ENCODE measurements at places on chromosomes 7 and 10.

GRCh38 chr10:64463406-64463805 lies 942.2 kb downstream of the REEP3 start:
- DNase-seq = no peak

GRCh38 chr7:131522325-131522930 lies 34.0 kb downstream of the PODXL start:
- no peak for DNase-seq

DNA sequence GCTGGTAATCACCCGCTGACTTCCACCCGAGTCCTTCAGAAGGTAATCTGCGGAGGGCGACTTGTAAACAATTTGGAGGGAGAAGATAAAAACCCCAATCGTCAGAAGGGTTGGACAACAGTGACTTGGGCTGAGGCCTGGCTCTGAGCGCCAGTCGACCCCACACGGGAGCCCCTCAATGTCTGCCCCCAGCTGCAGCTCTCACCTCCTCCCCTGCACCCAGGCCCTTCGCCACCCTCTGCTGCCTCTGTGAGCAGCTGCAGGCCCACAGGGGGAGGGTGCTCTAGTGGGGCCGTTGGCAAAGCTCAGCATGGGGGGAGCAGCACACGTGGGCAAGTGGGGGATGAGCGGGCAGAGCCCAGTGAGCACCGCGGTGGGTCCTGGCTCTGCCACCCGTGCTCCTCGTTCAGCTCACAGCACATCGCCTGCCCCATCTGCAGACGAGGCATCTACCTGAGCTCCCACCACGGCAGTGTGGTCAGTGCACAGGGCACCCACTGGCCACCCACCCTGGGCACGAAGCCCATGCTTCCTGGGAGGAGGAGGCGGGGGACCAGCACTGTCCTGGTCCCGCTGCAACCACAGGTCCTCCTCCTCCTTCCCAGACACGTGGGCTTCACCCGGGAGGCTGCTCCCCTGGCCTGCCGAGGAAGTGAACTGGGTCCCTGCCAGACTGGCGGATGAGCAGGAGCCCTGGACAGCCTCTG lies 280.5 kb downstream of the ELFN1 start:
- no peak for DNase-seq

GRCh38 chr7:37234928-37235327 lies 213.7 kb downstream of the ELMO1 start:
- no peak for DNase-seq

- DNase-seq = no peak
Measured at GRCh38 chr10:54993148-54993547, 192.1 kb upstream of the PCDH15 start.

- no peak for DNase-seq
Measured at GRCh38 chr10:18738835-18739234, 79.6 kb downstream of the ARL5B start.

- no peak for DNase-seq
Measured at GRCh38 chr7:113204415-113204814, 86.1 kb upstream of the SMIM30 start.

- DNase-seq = no peak
Measured at GRCh38 chr10:7651853-7652470, 14.8 kb downstream of the ITIH5 start.

DNA sequence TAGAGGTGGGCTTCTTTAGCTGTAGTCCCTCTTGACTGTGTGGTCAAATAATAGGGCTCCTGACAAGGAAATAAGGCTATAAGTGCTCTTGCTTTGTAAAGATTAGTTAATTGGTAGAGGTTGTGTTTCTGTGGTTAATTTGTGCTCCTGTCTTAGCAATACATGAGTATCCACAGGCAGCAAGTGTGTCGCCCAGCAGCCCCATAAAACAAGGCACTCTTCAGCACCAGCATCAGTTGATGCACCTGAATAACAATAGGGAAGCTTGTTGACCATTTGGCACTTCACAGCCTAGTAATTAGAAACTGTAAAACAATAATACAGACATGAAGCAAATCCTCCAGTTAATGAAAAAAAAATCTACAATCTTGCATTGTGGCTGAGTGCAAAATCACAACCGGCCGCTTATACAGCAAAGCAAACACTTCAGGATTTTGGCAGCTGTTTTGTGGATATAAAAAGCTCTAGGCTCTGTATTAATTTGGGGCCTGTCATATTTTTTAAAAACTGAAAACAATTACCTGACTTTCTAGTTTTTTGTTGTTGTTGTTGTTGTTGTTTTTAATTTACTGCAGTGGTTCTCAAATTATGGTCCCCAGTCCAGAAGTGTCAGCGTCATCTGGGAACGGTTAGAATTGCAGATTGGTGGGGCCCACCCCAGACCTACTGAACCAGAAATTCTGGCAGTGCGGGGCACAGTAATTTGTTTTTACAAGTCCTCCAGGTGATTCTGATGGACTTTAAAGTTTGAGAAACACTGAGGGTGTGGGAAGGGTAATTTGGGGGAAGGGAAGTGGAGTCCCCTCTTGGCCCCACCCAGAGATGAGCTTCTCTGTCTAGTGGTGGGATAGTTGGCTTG lies 56.8 kb downstream of the AUTS2 start:
- DNase-seq = no peak

- DNase-seq = no peak
Measured at GRCh38 chr10:12512332-12513002, 163.1 kb downstream of the CAMK1D start.

GRCh38 chr10:96842896-96843723 lies 11.0 kb downstream of the LCOR start:
- DNase-seq = no peak

DNA sequence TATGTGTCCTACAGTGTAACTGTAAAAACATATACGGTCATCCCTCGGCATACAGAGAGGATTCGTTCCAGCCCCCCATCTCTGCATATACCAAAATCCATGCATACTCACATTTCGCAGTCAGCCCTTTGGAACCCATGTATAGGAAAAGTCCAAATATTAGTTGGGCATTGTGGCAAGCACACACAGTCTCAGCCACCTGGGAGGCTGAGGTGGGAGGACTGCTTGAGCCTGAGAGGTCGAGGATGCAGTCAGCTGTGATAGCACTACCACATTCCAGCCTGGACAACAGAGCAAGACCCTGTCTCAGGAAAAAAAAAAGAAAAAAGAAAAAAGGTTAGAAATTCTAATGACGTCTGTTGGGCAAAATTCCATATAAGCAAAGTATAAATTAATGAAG lies 29.1 kb downstream of the MDH2 start:
- no peak for DNase-seq

DNA sequence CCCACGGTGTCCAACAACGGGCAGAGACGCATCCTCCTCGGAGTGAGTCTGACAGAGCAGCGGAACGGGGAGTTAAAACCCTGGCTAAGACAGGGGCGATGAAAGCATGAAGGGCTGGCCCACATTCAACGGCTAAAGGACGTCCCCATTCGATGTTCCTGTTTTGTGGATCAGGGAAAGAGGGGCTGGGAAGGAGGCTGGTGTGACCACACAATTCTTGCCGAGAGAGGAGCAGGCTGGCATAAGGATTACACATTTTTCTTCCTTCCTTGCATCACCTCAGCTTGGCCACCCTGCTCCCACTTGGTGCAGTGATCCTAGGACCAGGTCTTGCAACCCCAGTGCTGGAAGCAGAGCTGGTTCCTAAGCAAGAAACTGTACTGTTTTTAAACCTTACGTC lies 67.7 kb downstream of the GNA12 start:
- no peak for DNase-seq

DNA sequence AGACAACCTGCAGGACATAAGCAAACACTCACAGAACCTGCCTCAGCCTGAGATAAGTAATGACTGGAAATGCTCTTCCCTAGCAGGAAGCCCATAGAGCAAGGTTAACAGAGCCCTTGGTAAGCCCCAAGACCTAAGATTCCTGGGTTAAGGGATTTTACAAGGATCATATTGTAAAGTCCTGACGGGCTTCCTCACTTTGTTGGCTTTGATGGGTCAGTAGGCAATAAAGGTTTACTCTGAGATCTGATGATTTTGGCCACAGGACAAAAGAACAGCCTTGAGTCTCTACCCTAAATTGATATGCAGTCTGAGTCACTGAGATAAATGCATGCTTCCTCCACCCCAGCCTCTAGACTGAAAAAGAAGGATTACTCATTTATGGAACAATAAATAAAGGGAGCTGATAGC lies 270.8 kb downstream of the HTR7 start:
- DNase-seq = peak; percentile 9

GRCh38 chr10:122307669-122308416 lies 36.7 kb downstream of the BTBD16 start:
- DNase-seq = no peak

DNA sequence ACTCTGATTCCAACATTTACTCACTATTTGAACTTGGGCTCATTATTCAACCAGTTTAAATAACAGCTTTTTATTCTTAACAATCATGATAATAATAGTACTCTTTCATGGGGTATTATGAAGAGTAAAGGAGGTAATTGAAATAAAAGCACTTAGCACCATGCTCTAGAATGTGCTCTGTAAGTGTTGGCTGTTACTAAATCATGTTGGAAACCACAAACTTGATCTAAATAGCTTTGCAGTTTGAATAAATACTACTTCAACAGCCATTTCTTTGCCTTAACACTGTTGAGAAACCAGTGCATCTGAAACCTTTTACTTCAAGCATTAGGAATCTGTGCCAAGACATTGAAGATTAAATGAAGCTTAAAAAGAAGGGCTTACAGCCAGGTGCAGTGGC lies 7.9 kb upstream of the UPF2 start:
- DNase-seq = no peak

DNA sequence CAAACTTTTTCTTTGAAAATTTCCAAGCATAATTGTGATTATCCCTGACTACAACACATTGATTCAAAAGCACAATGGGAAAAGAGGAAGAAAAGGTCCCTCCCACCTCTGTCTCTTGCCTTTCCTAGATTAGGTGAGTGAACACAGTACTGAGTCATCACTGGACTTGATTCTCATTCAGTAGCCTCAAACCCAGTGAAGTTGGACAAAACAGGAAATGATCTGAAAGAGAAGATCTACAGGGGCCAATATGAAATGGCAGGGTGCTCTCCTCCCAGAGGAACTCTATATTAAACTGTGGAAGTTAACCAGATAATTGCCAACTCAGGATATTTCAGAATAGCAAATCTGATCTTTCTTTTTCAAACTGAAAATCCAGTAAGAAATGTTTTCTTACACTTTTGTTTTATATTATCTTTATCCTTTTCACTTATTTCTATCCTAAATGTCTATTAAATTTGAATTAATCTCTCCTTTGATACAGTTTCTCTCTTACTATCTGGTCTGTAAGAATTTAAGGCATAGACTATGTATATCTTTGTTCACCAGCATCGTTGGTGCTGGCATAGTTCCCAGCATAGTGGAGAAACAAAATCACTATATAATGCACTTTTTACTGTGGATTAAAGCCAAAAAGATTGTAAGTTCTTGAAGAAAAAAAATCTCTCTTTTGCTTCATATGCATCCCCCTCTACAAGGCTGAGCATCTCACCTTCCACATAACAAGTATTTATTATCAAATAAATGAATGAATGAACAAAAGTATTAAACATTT lies 41.4 kb upstream of the IKZF1 start:
- DNase-seq = no peak

GRCh38 chr10:75197906-75198305 lies 12.7 kb upstream of the VDAC2 start:
- DNase-seq = peak; percentile 71
